Osteoblast (primary cell): ENCODE measurements at places on chromosomes 16 and 17. TPM values are rescaled to one million over a fixed set of nuclear protein-coding genes. Genes with fewer than 3 reads are reported as not detected.

The ABCC12 gene
- total RNA-seq = not detected in 2 replicates

The CCL7 gene
- total RNA-seq = 0.29 and 0.36 TPM in 2 replicates

The CRHR1 gene
- not detected in 2 replicates for total RNA-seq

The ICAM2 gene
- total RNA-seq = 6.5 and 8.5 TPM in 2 replicates

The RAB34 gene
- total RNA-seq = 176 and 186 TPM in 2 replicates

The ABCC11 gene
- under 0.01 and 0.29 TPM in 2 replicates for total RNA-seq

The CASKIN1 gene
- total RNA-seq = not detected in 2 replicates

The SDR42E1 gene
- 0.29 and 1.4 TPM in 2 replicates for total RNA-seq

The HLF gene
- total RNA-seq = under 0.01 TPM in 2 replicates
